ENCODE measurements at places on chromosomes 7 and 10.

GRCh38 chr7:66557214-66558200 lies 71.2 kb upstream of the KCTD7 start:
- DNase-seq = peak; percentile 71

DNA sequence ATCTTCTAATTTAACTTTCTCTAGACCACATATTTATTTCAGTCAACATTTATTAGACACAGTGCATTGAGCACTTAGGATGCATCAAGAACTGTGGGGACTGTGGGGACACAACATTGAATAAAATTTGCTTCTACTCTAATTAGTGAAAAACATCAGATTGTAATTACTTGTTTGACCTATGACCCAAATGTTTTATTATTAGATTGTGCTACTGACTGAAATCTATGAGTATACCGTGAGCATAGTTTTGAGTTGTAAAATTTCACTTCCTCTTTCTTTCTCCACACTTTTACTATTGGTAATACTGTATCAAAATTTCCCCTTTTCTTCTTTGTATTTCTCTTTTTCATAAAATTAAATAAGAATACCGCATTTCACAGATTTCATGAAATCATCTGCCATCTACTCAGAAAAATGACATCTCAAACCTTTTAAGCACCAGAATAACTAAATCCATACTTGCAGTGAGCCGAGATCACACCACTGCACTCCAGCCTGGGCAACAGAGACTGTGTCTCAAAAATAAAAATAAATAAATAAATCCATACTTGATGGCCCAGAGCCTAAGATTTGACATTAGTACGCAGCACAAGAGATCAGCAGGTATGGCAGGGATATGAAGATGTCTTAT lies 25.4 kb upstream of the INPP5F start:
- no peak for DNase-seq

- DNase-seq = no peak
Measured at GRCh38 chr10:86374664-86375063, 8.1 kb upstream of the GRID1 start.

- DNase-seq = no peak
Measured at GRCh38 chr10:15625261-15625660, 94.5 kb downstream of the ITGA8 start.

DNA sequence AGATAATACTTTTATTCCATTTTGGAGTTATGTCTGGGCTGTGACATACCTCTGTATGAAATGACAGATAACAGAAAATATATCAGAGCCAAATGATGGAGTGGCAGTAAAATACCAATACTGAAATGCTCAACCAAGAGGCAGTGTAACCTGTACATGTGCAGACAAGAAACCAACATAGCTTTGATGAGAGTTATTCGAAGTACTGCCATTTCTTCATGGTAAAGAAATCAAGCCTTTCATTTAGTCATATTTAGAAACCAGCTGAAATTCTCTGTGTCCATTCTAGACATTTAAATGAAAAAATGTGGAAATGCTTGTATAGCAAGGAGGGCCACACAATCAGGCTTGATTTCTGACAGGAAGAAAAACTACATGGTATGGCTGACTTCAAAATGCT lies 127.1 kb upstream of the PTPRZ1 start:
- no peak for DNase-seq

- no peak for DNase-seq
Measured at GRCh38 chr7:105322655-105323277, 66.0 kb downstream of the SRPK2 start.

DNA sequence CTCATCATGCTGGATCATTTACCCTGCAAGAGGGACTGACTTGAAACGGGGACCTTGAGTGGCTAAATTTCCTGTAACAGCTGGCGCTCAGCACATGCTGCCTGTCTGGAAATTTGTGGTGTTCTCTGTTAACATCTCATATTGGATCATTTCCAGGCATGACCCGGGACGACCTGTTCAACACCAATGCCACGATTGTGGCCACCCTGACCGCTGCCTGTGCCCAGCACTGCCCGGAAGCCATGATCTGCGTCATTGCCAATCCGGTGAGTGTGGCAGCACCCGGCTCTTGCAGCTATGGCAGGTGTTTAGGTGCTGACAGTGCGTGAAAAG lies 9.9 kb downstream of the MDH2 start:
- no peak for DNase-seq

GRCh38 chr10:133592716-133593115 lies 27.3 kb upstream of the SYCE1 start:
- DNase-seq = no peak

DNA sequence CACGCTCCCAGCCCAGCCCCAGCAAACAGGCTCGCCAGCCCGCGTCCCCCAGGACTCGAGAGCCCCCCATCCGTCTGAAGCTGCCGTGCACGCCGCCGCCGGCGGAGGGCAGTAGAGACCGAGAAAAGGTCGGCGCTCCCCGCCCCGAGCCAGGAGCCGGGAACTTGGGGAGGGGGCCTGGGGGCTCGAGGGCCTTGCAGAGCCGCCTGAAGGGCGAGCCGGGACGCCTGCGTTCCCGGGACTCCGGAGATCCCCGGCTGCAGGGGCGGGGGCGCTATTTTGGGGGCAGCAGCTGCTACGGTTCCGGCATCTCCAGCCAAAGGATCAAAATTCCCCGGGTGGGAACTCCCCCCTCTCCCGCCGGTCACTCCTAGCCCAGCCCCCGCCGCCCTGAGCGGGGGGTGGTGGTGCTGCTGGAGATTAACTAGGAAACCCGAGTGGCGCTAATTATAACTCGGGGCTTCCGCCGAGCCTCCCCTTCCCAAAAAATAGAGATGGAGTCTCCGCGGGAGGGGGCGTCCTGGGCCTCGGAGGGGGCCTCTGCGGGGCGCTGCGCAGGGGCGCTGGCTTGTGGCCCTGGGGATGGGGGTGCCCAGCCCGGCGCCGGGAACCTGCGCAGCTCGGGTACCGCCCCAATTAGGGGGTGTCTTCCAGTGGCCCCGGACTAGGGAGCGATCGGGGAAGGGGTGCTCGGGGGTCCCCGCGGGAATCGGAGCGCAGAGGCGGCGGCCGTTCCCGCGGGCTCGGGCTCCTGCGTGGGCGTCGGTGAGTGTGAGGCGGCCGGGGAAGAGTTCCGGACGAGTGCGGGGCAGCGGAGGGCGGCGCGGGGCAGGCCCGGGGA lies 608 bp downstream of the ACHE start:
- DNase-seq = no peak

DNA sequence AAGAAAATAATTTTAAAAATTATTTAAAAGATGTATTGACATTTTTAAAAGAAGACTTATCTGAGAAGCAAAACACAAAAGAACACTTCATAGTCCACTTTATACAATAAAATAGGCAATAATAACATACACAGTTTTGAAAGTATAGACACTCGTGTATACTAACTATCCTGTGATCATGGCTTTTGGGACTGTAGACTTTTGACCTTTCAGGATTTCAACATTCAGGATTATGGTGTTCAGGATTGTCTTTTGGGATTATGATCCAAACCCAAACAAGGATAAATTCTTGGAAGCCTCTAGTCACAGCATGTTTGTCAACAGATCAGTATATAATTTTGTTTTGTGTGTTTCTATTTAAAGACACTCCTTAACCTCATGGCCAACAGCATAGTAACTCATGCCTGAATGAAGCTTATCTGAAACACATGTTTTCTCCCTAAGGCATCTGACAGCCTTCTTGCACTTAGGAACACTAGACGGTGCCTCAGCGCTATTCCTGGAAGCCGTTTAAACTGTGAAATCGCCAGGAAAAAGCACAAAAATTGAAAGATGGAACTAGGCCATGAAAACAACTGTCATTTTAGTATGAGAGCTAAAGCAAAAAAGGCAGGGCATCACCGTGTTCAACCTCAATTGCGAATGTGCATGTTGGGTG lies 29.9 kb downstream of the GSAP start:
- DNase-seq = no peak

GRCh38 chr10:1661859-1662437 lies 75.4 kb downstream of the ADARB2 start:
- DNase-seq = no peak

DNA sequence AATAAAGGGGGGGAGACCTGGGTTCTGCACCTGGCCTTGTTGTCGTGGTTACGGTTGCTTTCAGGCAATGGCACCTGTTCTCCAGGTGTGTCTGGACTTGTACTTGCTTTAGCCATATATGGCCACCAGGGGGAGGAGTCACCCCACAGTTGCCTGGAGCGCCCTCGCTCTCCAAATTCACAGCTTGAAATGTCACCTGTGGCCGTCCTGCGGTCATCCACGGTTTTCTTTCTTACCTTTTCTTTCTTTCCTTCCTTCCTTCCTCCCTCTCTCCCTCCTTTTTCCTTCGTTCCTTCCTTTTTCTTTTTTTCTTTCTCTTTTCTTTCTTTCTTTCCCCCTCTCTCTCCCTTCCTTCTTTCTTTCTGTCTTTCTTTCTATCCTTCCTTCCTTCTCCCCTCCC lies 157.2 kb upstream of the ZNF92 start:
- DNase-seq = peak; percentile 26

DNA sequence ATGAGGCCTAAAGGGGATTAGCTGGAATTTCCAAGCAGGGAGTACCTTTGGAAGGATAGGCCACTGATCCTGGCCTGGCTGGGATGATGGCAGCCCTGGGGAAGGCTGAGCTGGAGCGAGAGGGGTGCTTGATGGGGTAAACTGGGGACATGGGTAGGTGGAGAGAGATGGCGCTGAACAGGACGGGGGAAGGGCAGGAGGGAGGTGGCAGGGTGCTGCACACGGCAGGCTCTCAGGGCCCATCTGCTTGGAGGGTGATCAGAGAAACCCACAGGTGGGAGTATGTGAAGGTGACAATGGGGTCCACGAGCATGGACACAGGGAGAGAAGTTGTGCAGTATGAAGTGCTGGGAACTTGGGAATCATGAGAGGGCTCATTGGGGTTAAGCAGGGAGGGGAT lies 10.3 kb downstream of the MAT1A start:
- no peak for DNase-seq

GRCh38 chr10:110279407-110279986 lies 25.2 kb downstream of the SMNDC1 start:
- DNase-seq = no peak

DNA sequence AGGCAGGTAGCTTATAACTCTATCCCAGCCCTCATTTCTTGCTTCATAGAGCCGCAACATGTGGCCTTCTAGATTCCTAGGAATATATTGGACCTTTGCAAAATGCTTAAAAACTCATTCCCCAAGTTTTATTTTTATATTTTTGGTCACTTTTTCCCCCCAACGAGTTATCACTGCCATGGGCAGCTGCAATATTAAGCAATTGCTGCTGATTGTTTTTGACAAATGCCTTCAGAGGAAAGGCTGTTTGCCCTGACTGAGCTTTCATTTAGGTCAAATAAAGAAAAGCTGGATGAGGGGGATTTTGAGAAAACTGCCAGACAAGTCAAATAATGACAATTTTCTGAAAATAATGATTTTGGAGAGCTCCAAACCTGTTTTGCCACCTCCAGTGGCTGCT lies 976.9 kb upstream of the MBL2 start:
- no peak for DNase-seq

DNA sequence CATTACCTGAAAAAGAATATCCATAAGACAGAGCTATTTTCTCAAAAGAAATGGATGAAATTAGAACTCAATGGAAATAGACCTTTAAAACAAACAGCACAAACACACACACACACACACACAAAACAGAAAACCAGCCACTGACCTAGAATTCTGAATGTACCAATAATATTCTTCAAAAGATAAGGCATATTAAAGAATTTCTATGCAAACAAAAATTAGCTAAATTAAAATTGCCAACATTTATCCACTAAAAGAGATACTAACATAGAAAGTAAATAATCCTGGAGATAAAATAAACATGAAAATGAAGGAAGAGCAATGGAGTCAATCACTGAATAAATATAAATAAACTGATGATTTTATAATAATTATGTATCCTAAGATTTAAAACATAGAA lies 431.2 kb downstream of the SH2D4B start:
- DNase-seq = no peak

- no peak for DNase-seq
Measured at GRCh38 chr10:1454428-1454827, 282.9 kb downstream of the ADARB2 start.

DNA sequence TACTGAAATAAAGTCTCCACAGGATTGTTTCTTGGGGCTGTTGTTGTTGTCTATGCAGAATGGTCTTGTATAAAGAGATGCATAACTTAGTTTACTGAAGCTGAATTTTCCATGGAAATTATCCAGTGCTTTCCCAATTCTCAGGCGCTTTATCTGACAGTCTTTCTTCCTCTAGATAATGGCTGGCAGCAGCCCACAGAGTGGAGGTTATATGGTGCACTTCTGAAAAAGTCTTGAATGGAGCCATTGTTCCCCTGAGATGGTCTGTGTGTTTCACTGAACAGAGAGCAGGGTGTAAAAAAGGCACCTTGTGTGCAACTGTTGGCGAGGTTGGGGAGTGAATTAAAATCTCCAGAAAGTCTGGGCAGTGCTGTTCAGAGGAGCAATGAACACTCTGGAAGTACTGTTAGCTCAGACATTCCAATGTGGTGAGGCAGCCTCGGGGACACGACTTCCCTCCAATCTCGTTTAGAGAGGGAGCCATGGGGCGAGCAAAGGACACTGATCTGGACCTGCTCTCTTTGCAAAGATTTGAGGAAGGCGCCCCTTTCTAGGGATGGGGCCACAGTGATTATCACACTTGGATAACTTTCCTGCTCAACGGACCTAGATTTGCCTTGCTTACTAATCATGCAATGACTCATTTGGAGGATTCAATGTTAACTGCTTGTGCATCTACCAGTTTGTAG lies 2.0 kb upstream of the PLCE1 start:
- no peak for DNase-seq

DNA sequence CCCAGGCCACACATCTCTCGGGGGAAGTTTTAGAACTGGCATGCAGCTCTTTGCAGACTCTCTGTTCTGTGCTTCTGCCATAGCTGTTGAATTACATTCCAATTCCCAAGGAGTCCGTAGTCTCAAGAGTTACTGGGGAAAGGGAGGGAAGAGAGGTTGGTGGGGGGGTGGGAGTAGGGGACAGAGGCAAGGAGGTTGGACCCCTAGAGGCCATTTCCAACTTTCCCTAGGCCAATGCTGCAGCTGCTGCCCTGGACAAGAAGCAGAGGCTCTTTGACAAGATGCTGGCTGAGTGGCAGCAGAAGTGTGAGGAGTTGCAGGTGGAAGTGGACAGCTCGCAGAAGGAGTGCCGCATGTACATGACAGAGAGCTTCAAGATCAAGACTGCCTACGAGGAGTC lies 23.8 kb downstream of the MYH16 start:
- no peak for DNase-seq

- DNase-seq = no peak
Measured at GRCh38 chr7:164882-165660, 27.3 kb upstream of the FAM20C start.

DNA sequence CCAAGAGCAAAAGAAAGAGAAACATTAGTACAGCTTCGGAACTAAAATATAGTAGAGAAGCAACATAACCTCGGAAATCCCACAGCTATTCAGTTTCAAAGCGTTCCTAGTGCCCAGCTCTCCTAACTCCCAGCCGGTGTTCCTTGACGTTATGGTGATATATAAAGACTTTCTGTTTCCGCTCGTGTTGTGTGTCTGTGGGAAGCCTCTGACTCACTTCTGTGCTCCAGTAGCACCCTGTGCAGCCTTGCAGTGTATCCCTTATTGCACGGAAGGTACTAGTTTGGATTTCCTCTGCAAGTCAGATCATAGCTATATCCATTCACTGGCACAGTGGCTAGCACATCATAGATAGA lies 535 bp downstream of the ASAH2B start:
- DNase-seq = no peak
